ENCODE measurements at places on chromosomes 7 and 10.

- no peak for DNase-seq
These were observed 38.7 kb downstream of the FAM107B start for GRCh38 chr10:14736043-14736442.

DNA sequence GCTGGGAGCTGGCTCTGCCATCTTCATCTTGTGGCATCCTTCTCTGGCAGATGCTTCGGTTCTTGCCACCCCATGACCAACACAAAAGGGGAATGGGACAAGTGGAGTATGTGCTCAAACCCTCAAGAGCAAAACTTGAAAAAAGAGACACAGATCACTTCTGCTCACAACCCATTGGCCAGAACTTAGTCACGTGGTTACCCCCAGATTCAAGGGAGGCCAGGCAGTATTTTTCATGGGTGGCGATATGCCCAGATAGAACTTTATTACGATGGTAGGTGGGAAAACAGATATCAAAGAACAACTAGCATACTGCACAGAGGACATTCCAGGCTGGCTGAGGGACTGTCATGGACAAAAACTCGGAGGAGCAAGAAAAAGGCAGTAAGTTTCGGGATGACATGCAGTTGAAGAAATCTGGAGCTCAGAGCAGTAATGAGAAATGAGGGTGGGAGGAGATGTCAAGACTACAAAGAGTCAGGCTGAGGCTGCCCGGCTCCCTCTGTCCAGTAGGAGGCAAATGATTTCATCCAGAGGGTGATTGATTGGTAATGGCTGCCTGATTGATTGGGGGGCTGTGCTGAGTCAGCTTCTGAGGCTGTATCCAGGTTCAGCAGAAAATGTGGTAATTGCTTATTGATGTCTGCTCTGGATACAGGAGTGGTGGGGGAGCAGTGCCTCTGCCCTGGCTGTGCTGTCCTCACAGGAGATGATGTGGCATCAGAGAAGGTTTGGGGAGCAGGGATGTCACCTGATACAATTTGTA, 25.3 kb downstream of the COL13A1 start:
- DNase-seq = no peak

- no peak for DNase-seq
These were observed 48.7 kb downstream of the GCC1 start for GRCh38 chr7:127536741-127537140.

- peak; percentile 77 for DNase-seq
These were observed 744 bp downstream of the PPRC1 start for GRCh38 chr10:102133373-102134195.

DNA sequence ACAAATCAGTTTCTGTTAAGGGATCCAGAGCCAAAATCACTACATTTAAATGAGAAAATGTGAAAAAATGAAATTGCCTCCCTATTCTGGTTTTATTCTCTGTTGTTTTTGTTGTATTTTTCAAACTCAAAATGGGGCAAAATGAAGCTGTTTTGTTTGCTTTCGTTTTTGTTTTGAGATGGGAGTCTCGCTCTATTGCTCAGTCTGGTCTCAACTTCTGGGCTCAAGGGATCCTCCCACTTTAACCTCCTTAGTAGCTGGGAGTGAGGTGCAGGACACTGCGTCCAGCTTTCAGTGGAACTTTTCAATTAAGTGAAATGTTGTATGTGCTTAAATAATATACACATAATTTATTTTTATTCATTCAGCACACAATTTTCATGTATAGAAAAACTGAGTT, 205.0 kb downstream of the SORCS1 start:
- no peak for DNase-seq

DNA sequence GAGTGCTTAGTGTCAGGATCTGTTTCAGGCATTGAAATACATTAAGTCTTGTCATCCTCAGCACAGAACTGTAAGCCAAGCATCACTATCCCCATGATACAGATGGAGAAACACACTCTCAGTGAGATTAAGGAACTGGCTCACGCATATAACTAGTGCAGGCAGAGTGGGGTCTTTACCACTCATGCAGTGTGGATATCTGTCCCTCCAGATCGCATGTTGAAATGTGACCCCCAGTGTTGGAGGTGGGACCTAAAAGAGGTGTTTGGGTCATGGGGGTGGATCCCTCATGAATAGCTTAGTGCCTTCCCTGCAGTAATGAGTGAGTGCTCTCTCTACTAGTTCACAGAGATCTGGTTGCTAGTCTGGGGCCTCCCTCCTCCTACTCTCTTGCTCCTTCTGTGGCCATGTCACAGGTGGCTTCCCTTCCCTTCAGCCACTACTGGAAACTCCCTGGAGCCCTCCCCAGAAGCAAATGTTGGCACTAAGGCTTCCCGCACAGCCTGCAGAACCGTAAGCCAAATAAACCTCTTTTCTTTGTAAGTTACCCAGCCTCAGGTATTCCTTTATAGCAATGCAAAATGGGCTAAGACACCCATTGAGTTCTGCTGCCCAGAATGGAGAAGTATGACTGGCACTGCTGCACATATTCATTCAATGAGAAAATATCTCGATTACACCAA, 31.8 kb upstream of the MSMB start:
- no peak for DNase-seq

DNA sequence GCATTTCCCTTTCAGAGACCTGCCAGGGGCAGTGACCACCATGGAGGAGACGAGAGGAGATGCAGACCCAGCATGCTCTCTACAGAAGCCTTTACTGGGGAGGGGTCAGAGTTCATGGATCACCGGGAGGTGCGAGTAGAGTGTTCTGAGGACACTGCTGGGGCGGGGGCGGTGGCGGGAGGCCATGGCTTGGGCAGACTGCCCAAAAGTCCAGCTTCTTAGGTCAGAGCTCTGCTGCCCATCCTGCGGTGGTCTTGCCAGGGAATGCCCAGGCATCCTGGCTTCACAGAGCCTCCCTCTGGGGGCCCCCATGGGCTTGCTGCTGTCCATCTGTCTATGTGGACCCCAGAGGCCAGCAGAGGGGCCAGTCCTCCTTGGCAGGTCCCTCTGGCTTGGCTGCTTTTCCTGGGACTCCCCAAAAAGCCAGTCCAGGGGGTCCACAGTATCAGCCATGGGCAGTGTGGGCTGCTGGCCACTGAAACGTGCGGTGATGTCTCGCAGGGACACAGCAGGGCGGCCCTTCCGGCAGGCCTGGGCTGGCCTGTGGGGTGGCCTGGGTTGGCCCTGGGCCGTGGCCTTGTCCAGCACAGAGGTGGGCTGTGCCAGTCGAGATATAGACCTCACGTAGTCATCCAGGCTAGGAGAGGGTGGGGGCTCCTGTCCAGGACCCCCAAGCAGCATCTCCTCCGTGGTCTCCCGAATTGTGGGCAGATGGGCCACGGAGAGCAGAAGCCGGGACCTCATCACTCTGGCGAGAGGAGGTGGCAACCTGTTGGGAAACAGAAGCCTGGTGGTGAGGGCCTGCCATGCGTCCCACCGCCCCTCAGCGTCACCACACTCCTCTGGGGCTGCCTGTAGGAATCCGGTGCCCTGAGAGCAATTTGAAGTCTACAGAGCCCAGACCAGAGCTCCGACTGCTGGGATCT, 1.1 kb downstream of the DEPP1 start:
- DNase-seq = no peak

DNA sequence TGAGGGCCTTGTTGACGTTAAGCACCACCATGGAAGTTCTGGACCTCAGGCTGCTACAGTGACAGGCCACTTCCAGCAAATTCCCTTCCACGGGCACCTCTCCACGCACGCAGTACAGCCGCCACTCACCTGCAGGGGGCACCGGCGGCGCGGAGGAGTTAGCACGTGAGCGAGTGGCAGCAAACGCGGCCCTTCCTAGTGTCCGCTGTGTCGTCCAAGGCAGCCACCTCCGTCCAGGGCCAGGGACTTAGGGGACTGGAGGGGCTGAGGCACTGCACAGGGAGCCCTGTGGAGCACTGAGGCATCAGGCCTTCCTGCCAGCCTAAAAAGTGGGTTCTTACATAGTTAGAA, 164.4 kb downstream of the SVIL start:
- peak; percentile 32 for DNase-seq

- DNase-seq = no peak
These were observed 9.9 kb downstream of the TWIST1 start for GRCh38 chr7:19107356-19108146.

- DNase-seq = no peak
These were observed 65.4 kb downstream of the MYO3A start for GRCh38 chr10:25999295-25999981.

DNA sequence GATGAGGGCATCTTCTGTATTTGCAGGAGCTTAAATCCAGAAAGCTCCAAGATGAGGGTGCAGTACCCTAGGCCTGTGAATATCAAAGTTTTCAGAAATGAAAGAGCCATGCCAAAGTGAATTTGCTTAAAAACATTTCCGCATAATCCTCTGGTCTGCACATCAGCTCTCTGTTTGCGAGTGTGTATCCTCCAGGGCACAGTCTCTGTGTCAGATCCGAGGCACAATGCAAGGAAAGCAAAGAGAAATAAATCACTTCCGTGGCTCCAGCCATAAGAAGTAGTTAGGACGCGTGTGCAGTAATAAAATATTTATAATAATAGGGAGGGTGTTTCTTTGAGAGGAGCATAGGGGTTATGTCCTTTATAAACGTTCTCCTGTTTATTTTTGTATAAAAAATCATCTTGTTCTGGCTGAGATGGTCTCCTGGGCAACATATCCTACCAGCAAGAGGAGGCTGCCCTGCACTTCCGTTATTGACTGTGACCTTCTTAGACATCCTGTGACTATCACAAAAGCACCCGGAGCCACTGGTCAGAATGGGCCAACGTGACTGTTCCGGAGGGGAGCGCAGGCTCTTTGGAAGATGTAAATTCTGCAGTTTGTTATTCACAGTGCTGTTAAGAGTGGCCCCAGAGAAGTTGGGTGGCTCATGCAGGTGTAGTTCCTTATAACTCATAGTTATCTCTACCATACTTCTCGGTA, 667.6 kb upstream of the FOXK1 start:
- no peak for DNase-seq

DNA sequence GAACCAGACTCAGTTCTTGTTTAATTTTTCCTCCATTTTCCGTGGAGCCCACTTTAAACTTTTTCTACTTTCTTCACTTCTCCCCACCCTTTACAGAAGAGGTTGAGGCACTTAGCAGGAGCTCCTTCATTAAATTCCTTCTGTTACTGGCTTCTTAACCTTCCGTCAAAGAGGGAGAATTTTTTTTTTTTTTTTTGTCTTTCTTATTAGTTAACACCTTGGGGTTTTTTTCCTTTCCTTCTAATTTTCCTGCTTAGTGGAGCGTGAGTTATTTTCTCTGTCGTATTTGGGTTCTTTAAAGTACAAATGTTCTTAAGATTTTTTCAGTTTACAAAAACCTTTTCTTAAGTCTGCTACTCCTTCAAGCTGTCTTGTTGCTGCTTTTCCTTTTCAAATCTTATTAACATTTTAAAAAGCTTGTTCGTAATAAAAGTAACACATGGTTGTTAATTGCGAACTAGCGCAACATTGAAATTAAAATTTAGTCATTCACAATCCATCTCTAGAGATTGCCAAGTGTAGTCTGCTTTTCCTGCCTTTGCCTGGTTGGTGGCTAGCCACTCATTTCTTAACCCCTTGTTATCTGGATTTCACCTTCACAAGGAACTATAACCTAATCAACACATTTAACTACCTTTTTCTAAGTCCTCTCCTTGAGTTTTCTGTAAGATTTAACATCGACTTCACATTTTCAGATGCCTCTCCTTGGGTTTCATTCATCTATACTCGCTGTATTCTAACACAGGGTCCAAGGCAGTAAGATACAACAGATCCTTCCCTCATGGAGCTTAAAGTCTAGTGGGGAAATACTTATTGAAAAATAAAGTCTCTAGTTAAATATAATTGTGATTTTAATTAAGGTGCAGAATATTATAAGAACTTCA, 2.0 kb downstream of the BMPR1A start:
- no peak for DNase-seq

DNA sequence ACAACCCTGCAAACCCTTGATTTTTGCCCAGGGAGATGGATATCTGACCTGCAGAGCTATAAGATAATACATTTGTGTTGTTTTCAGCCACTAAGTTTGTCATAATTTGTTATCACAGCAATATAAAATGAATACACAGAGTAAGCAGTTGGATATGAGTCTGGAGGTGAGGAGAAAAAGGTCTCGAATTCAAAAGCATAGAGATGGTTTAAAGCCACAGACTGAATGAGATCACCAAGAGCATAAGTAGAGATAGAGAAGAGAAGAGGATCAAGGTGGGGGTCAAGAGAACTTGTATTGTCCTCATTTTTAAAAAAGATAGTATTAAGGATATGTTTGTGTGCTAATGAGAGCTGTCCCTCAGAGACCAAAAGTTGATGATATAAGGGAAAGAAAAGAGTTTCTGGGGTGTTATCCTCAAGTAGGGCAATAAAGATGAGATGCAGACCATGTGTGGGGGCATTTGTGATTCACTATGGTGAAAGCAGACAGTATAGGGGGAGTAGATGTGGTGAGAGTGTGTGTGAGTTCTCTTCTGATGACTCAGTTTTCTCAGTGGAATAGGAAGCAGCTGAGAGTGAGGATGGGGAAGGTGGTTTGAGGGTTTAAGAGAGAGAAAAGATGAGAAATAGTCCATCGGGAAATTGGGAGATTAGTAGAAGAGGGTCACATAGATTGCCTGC, 25.8 kb upstream of the PCGF5 start:
- no peak for DNase-seq

DNA sequence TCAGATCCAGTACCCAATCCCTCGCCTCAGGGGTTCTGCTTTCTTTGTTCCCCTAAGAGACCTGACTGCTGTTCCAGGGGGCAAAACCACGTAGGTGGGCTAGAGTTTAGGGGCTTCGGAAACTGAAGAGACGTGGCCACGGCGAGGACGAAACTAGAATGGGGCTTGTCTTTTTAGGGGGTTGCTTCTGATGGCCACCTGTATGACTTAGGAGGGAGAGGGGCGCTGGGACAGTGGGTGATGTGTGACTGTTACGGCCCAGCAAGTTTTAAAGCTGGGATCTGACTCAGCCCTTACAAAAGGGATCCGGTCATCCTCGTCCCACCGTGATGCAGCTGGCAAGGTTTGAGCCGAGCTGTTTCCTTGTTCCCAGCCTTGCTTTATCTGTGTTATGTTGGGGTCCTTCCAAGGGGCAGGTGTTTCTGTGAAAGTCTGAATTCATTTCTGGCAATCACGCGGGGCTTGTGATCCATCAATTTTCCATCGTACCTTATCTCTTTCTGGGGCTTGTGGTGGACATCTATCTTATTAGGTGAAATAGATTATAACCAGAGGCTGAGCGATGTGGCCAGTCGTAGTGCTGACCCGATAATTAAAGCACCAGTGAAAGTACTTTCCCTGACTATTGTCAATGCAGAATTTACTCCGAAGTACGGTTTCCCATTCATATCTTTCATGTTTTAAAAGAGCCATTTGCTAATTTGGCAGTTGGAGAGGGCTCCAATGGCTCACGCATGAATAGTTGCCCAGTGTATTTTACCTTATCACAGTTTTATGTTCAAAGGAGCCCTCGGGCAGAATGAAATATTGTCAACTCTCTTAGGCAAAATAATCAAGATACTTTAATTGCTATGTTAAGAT, 830 bp downstream of the MET start:
- DNase-seq = no peak

- no peak for DNase-seq
These were observed 117.1 kb downstream of the RPS24 start for GRCh38 chr10:78150756-78151155.

Data from activated CD4-positive, alpha-beta T cell treated with anti-CD3 and anti-CD28 coated beads, Interleukin-2, amount 50 U/mL, for 48 hours (primary cell).